ENCODE measurements at places on chromosomes 1 and 21.

GRCh38 chr1:44531785-44532566, 126.9 kb downstream of the RNF220 start:
- no peak for DNase-seq

DNA sequence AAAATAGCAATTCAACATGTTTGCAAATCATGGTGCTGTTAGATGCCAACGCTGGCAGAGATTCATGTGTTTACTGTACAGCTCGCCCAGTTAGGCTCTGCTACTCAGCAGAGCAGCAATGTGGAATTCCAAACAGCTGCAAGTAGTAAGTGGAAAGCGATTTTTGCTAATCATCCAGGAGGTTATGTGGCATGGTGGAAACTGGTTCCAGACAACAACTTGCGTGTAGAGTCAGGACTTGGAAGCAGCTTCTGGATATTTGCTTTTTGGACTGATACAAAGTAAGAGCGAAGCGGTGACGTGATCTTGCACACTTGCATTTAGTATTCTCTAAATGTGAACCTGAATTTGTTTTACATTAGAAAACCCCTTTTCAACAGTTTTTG, 27.1 kb upstream of the HHAT start:
- DNase-seq: no peak

DNA sequence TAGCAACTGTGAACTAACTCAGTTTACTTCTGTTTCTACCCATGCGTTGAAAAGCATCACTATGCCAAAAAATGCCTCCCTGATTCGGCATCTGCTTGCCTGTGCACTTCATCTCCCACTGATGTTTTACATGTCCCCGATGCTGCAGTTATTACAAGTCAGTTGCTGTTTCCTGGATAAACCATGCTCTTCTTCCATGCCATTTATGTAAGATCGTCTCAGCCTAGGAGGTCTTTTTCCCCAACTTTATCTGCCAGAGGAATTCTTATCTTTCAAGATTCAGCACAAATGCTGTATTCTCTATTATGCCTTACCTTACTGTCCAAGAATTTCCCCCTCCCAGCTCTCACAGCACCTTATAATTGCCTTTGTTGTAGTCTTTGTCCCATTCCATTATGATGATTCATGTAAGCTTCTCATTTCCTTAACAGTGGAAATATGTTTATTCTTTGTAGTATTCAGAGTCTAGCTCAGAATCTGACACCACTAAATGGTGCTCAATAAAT, 30.0 kb downstream of the PRKACB start:
- no peak for DNase-seq

GRCh38 chr1:212699104-212699624, 476 bp downstream of the BATF3 start:
- DNase-seq: peak; percentile 22

DNA sequence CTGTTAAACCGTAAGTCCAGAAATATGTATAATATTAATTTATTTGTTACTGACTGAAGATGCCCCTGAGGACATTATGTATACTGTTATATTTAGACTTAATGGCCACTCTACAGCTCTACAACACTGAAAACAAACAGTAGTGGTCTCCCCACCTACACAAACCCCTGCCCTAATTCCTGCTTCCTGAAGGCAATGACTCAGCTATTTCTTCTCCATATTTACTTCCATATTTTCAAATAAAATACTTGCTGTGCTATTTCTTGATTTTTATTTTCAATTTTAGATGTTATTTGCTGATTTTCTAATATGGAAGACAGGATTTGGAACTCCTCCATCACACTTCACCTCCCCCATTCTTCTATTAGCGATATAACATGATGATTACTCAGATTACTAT, 97.6 kb downstream of the PCNX2 start:
- no peak for DNase-seq

DNA sequence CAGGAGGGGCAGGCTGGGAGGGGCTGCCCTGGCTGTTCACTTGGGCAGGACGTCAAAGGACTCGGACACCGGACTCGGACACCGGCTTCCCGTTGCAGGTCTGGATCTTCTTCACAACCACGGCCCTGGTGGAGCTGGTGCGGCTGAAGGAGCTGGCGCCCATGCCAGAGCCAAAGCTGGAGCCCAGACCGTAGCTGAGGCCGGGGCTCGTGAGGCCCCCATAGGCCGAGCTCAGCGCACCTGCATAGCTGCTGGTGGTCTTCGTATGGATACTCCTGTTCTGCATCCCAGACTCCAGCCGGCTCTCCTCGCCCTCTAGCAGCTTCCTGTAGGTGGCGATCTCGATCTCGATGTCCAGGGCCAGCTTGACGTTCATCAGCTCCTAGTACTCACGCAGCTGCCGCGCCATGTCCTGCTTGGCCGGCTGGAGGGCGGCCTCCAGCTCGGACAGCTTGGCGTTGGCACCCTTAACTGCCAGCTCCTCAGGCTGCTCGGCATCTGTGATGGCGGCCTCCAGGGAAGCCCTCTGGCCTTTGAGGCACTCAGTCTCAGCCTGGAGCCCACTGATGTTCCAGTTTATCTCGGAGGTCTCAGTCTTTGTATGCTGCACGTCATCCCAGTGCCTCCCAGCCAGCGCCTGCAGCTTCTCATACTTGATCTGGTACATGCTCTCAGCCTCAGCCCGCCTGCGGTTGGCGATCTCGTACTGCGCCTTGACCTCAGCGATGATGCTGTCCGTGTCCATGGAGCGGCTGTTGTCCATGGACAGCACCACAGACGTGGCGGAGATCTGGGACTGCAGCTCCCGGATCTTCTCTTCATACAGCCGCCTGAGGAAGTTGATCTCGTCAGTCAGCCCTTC, 15.1 kb upstream of the KLF17 start:
- no peak for DNase-seq

- DNase-seq: no peak
Observed at GRCh38 chr1:69585666-69586065, 17.9 kb downstream of the LRRC7 start.

DNA sequence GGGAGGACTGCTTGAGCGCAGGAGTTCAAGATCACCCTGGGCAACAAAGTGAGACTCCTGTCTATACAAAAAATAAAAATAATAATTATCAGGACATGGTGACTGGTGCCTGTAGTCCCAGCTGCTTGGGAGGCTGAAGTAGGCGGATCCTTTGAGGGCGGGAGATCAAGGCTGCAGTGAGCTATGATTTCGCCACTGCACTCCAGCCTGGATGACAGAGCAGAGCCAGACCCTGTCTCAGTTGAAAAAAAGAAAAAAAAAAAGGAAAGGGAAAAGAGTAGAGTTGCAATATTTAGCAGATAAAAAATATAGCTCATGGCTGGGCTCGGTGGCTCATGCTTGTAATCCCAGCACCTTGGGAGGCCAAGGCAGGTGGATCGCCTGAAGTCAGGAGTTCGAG, 3.3 kb upstream of the S1PR1 start:
- no peak for DNase-seq

DNA sequence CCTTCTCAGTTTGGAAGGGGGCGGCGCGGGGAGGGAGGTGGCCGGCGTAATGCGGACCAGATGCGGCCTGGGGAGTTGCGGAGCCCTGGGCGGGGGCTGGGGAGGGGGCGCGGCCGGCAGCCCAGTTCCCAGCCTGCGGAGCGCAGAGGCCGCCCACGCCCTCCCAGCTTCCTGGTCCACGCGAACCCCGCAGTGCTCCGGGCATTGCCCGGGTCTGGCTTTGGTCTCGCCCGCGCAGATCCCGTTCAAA, 695 bp downstream of the DMBX1 start:
- DNase-seq: no peak

DNA sequence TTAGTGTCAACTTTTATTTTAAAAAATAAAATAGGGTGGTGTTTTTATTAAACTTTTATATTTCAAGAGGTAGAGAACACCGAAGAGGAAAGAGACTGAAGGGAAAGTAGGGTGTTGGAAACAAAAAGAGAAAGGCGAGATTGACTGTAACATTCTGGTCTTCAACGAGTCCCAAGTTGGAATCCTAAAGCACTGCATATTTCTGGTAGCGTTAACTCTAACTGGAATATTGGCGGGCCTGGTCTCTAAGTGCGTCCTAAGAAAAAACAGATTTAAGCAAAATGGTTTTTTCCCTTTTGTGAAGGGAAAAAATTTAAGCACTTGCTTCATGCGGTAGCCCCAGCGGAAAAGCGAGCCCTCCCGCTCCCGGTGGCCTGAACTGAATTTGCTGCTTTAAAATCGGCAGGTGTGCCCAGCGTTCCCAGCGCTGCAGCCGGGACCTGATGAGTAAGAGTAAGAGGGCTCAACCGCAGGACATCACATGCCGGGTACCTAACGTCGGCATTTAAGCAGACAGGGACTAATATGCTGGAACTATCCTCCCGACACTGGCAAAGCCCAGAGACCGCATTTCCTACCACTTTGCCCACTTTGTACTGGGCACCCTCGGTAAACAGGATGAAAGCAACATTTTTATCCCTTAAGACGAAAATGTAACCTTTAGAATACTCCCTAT, 30.5 kb upstream of the NFIA start:
- no peak for DNase-seq

- DNase-seq: no peak
Observed at GRCh38 chr1:213658457-213658856, 329.3 kb upstream of the PROX1 start.

- no peak for DNase-seq
Observed at GRCh38 chr1:214857716-214858115, 224.8 kb upstream of the KCNK2 start.

DNA sequence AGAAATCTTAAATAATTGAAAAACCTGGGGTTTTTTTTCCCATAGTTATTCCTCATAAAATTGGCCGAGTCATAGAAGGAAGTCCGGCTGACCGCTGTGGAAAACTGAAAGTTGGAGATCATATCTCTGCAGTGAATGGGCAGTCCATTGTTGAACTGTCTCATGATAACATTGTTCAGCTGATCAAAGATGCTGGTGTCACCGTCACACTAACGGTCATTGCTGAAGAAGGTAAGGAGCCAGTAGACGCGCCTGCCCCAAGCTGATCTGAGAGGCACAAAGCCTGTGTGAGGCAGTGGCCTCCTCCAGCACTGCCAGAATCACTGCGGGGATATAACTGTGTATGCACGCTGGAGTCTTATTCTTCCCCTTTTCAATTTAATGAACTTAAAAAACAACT, 100.3 kb downstream of the PHTF1 start:
- no peak for DNase-seq

GRCh38 chr1:68164918-68165317, 67.4 kb downstream of the WLS start:
- no peak for DNase-seq

GRCh38 chr1:67367370-67368045, 59.8 kb downstream of the IL12RB2 start:
- no peak for DNase-seq

DNA sequence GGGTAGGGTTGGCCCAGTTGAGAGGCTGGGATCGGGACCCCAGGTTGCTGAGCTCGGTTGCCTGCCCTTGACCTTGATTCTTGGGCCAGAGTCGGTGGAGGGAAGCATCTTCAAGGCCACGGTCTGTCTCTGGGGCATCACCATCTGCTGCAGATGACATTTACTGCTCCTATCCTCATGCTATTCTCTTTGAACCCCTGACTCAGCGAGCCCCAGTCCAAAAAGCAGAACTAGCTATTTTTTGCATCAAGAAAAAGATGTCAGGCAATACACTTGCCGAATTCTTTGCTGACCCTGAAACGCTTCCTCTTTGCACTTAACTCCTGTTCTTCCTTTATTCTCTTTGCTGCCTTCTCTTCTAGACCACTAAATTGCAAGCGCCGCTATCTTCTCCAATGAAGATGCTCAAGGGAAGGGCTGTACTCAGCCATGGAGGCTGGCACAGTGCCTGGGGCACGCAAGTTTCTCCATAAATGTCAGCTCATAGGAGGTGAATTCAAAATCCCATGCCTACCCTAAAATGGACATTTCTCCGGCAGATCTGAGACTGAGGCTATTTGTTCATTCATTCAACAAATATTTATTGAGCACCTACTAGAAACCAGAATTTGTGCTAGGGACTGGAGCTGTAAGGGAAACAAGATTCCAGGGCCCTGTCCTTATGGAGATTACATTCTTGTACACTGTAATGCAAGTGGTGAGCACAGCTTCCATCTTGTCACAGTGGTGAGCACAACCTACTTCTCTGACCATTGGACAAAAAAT, 20.5 kb upstream of the CAPZB start:
- no peak for DNase-seq

- DNase-seq: no peak
Observed at GRCh38 chr1:60697204-60697994, 385.0 kb upstream of the NFIA start.

GRCh38 chr1:206679738-206680211, 4.9 kb upstream of the MAPKAPK2 start:
- DNase-seq: no peak

All from activated gamma-delta T cell treated with Interleukin-2 at 50 U/mL for 16 hours (primary cell).